ENCODE measurements at places on chromosomes 2 and 18.

- DNase-seq = no peak
Observed at GRCh38 chr2:239049421-239050251, 201.8 kb downstream of the TWIST2 start.

GRCh38 chr18:79770826-79771225, 26.9 kb upstream of the KCNG2 start:
- DNase-seq = no peak

GRCh38 chr18:10400534-10401307, 53.7 kb upstream of the APCDD1 start:
- no peak for DNase-seq

- DNase-seq = no peak
Observed at GRCh38 chr18:69397096-69397495, 3.6 kb upstream of the DOK6 start.

DNA sequence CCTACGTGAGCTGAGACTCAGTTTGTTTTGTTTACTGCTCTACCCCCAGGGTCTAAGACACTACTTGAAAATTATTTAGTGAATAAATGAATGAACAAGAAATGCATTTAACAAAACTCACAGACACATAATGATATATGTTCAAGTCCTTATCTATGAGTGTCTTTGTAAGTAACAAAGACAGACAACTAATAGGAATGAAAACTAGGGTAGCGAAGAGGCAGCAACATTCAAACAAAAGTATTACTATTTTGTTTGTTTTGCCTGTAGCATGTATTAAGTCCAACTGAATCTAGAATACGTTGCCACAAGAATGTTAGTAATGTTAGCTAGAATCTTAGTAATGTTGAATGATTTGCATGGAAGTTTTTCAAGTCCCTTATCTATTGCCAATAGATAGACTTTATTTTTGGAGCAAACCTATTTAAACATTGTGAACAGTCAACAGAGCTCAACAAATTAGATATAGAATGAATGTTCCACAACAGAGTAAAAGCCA, 144.8 kb upstream of the VWC2L start:
- no peak for DNase-seq

DNA sequence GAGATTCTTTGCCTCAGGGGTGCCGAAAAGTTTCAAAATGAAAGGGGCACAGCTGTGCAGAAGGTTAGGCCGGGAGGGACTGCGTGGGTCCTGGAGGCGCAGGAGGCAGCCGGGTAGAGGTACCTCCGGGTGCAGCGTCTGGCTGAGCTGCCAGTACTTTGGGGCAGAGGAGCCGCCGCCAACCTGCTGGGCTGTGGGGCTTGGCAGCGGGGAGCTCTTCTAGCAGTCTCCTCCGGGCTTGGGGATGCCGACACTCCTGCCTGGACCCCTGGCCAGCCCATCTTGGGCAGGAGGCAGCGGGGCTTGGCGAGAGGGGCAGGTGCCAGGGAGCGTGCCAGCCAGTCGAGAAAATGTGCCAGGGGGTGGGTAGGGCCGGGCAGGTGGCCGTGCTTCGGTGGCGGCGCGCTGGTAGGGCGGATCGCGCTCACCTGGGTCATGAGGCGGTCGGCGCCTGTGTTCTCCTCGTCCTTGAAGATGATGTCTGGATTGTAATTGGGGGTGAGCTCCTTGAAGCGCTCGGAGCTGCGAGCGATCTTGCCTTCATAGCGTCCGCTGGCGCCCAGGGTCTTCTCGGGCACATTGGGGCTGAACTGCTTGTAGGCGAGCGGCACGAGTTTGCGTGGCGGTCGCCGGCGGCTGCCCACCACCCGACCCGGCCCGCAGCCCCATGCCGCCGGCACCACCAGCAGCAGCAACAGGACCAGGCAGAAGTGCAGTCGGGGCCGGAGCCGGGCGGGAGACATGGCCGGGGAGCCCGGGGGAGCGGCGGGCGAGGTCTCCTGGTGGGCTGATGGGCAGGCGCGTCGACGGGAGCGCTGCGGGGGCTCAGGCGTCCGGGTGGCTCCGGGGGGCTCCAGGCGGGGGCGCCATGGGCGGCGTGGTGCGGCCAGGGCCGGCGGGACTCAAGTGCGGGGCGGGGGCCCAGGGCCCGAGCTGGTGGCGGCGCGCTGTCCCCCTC, 717 bp downstream of the IHH start:
- DNase-seq = no peak

DNA sequence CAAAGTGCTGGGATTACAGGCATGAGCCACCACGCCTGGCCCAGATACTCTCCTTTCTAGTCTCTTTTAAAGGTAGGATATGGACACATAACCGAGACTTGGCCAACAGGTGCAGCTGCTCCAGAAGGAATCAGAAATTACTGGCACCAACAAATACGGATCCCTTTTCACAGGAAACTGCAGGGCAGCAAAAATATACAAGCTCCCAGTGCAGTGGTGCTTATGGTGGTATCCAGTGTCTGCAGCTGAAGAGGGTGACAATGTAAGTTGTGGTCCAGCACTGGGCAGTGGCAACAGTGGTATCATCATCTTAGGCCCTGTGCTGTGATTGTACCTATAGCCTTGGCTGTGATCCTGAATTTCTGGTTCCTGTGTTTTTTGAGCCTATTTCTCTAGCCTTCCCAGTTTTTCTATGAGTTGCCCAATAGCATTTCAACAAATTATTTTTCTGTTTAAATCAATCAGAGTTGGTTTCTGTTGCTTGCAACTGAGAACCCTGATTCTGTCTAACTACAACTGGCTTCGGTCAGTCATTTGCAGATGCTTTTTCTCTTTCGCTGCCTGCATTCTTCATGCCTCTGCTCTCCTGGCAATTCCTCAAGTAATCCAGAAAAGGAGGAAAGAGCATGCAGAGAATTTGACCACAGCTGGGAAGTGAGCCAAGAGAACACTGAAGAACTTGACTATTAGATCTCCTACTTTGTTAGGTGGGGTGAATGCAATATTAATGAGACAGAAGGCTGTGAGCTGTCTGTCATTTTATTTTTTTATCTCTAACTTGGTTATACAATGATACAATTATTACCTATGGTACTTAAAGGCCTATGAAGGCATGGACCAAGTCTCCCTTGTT, 30.8 kb upstream of the EML4 start:
- DNase-seq = no peak

DNA sequence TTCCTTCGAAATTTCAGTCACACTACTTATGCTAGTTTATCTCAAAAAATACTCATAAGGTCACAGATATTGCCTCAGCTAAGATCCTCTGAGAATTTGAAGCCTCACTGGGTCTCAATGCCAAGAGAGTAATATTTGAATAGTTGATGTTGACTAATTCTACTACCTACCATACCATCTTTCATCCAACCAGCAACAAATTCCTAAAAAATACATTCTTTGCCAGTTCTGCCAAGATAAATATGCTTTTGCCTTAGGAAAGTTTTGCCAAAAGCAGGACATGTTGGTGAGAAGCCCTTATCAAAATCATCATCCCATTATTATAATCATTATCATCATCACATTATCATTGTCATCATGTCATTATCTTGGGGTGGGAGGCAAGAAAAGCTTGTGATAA, 544.6 kb upstream of the ZEB2 start:
- no peak for DNase-seq

GRCh38 chr18:905307-905947, 756 bp downstream of the ADCYAP1 start:
- DNase-seq = no peak

DNA sequence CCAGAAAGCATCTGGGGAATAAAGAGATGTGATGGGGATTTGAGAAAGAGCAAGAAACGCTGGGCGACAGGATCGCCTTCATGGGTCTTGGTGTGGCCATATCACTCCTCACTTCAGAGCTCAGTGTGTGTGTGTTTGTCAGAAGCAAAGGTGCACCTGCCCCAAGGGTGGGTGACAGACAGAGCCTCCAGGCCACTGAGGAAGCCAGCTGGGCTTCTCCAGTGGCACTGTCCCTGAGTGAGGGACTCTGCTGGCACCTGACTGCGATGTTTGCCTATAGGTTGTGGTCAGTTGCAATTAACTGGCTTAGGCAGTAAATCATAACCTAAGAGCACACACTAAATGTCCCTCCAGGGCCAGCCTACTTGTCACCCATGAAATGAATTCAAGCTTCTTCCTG, 23.5 kb upstream of the GNAL start:
- DNase-seq = no peak

GRCh38 chr2:112065966-112066365, 10.9 kb downstream of the TMEM87B start:
- no peak for DNase-seq

- no peak for DNase-seq
Observed at GRCh38 chr2:17966798-17967197, 88.3 kb downstream of the KCNS3 start.

DNA sequence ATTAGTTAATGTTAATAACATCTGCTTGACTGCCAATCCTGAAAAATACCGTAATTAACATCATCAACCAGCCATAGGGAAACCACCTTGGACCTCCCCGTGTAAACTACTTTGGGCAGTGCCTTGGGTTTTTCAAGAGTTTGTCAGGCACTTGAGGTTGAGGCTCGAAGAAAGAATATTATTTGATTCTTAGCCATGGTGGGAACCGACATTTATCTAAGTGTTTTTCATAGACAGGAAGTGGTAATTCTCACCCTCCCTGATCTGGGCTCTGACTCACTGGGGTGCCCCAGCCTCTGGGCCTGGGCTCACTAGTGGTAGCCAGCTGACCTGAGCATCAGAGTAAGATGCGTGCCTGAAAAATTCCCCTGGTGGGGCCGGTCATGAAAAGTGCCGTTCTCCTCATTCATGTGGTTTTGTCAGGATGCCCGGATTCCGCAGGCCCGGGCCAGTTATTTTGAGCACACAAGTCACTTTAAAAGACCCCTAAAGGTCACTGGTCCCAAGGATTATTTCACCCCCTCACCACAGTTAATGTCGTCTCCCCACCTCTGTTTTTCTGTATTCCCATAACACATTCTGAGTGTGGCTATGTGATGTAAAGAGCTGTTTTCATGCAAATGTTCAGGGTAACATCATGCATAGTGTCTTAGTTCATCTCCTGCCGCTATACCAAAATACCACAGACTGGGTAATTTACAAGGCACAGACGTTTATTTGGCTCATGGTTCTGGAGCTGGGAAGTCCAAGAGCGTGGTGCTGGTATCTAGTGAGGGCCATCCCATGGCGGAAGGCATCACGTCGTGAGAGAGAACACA, 21.6 kb upstream of the SPATA3 start:
- DNase-seq = peak; percentile 73

GRCh38 chr2:199977984-199978415, 22.6 kb downstream of the MAIP1 start:
- peak; percentile 71 for DNase-seq

- no peak for DNase-seq
Observed at GRCh38 chr18:24543795-24544498, 83.5 kb downstream of the HRH4 start.

DNA sequence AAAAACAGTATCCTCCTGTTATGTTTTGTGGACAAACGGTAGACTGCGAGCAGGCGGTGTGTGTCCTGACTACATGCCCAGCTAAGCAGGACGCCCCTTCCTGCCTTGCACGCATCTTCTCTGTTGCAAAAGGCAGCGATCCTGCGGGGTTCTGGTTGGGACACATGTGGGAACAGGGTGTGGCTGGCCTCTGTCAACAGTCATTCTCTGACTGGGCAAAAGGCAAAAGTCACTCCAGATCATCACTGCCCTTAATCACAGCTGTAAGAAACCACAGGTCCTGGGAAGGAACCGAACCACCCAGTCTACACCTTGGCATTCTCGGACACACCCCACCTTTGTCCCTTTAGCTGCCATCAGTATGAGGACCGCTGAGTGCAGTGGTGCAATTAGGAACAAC, 44.3 kb upstream of the TMEM87B start:
- DNase-seq = no peak

GRCh38 chr2:29644949-29645348, 276.4 kb downstream of the ALK start:
- no peak for DNase-seq

DNA sequence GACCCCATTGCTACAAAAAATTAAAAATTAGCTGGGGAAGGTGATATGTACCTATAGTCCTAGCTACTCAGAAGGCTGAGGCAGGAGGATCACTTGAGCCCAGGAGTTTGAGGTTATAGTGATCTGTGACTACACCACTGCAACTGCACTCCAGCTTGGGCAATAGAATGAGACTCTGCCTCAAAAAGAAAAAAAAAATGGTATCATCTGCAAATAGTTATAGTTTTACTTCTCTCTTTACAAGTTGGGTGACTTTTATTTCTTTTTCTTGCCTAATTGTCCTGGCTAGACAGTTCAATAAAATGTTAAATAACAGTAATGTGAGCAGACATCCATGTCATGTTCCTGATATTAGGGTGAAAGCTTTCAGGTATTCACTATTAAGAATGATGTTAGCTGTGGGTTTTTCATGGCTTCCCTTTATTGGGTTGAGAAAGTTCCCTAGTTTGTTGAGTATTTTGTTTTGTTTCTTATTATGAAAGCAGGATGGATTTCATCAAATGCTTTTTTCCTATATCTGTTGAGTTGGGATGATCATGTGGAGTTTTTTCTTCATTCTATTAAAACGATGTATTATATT, 24.9 kb upstream of the ACOXL start:
- no peak for DNase-seq

GRCh38 chr18:69447886-69448285, 47.2 kb downstream of the DOK6 start:
- DNase-seq = no peak

GRCh38 chr2:61733563-61733962, 120.3 kb downstream of the FAM161A start:
- no peak for DNase-seq

DNA sequence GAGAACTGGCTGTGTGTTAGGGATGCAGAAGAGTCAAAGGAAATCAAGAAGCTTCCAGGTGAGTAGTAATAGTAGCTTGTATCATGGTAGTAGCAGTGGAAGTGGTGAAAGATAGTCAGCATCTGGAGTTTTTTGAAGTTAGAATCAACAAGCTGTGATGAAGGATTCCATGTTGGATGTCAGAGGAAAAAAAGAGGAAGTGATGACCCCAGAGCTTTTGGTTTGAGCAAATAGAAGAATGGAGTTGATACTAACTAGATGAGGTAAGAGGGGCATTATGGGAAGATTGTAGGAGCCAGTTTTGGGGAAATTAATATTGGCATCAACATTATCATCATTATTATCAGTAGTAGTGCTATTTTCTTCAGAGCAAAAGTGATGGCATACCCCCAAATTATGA, 542.2 kb downstream of the XIRP2 start:
- DNase-seq = no peak

GRCh38 chr2:217994776-217995274, 8.0 kb downstream of the TNS1 start:
- DNase-seq = no peak
